ENCODE measurements at places on chromosomes 2 and 18. TPM values are rescaled to one million over a fixed set of nuclear protein-coding genes. Genes with fewer than 3 reads are reported as not detected.

SLC38A11 gene
- polyA plus RNA-seq, result 0.58 TPM

PROKR1 gene
- polyA plus RNA-seq, result 0.36 TPM

CABYR gene
- 554 TPM for polyA plus RNA-seq

TPRKB gene
- 72.2 TPM for polyA plus RNA-seq

ARHGAP28 gene
- 161 TPM for polyA plus RNA-seq

AMER3 gene
- 0.99 TPM for polyA plus RNA-seq

DNA sequence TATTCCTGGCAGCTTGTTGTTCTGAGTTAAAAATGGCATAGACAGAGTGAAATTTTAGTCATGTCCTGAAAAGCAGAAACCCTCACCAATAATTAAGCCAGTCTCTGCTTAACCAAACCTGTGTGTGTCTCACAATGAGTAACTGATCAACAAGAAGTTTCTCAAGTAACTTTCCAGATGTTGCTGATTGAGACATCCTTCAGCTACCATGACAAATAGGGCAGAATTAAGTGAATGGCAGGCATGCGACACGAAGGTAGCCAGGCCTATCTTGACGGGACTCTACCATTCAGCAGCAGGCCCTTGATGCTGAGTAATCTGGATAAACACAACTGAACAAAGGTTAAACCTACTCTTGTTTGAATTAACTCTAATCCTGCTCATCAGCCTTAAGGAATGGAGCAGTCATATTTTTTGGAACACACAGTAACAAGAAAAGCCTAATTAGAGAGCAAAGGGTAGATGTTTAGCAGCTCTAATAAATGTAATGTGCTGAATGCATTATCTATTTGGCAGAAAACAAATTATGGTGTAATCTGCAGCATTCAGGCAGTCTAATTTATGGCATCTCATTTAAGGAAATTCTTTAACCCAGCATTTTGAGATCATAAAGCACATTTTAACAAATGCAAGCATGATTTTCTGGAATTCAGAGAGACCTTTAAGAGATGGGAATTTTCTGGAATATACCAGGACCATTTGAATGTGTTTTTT lies 159.5 kb upstream of the EPHA4 start:
- H3K4me1 ChIP-seq, result no peaks in the 10 kb centered on the region
- DNase-seq, result no peak
- no peak overlapping the region for H3K27ac ChIP-seq
- H3K36me3 ChIP-seq, result no peaks in the 10 kb centered on the region
- H3K27me3 ChIP-seq, result no peaks in the 10 kb centered on the region

- H3K27ac ChIP-seq, result no peak overlapping the region
- H3K36me3 ChIP-seq, result no peaks in the 10 kb centered on the region
- no peak for DNase-seq
- H3K4me3 ChIP-seq, result no peak overlapping the region
- no peaks in the 10 kb centered on the region for H3K27me3 ChIP-seq
These were observed 501.0 kb upstream of the SETBP1 start for GRCh38 chr18:44179693-44180092.

DNA sequence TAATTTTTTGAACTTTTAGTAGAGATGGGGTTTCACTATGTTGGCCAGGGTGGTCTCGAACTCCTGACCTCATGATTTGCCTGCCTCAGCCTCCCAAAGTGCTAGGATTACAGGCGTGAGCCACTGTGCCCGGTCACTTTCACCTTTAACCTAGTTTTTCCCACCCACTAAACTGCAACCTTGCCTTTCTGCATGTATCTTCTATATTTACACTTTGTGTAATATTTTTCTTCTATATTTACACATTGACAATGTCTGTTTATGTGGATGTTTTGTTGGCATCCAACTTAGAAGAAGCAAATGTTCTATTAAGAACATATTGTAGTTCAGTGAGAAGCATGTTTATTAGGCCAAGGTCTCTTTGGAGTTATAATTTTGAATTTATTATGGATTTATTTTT lies 26.7 kb downstream of the SNRPD1 start:
- no peak for DNase-seq
- no peaks in the 10 kb centered on the region for H3K36me3 ChIP-seq
- H3K4me3 ChIP-seq, result no peak overlapping the region
- H3K27ac ChIP-seq, result no peak overlapping the region
- no peaks in the 10 kb centered on the region for H3K27me3 ChIP-seq

- DNase-seq, result no peak
- H3K4me1 ChIP-seq, result peaks cover 4% of the 10 kb centered on the region
- no peaks in the 10 kb centered on the region for H3K36me3 ChIP-seq
- no peak overlapping the region for H3K27ac ChIP-seq
- H3K27me3 ChIP-seq, result no peaks in the 10 kb centered on the region
These were observed 95.7 kb downstream of the ZNF385B start for GRCh38 chr2:179765666-179766065.

- no peak for DNase-seq
- no peaks in the 10 kb centered on the region for H3K27me3 ChIP-seq
- no peaks in the 10 kb centered on the region for H3K4me1 ChIP-seq
- H3K27ac ChIP-seq, result no peak overlapping the region
- no peak overlapping the region for H3K4me3 ChIP-seq
- no peaks in the 10 kb centered on the region for H3K36me3 ChIP-seq
These were observed 607.5 kb upstream of the REG3G start for GRCh38 chr2:78418021-78418420.

- H3K27ac ChIP-seq, result no peak overlapping the region
- H3K4me1 ChIP-seq, result peaks cover 7% of the 10 kb centered on the region
- H3K4me3 ChIP-seq, result no peak overlapping the region
- DNase-seq, result peak; percentile 58
- H3K36me3 ChIP-seq, result no peaks in the 10 kb centered on the region
These were observed 132.2 kb downstream of the DOCK10 start for GRCh38 chr2:224909885-224910573.

GRCh38 chr2:237627441-237628246 lies at the start of gene LRRFIP1:
TSS of gene LRRFIP1 (plus strand) at chr2:237627587. CDS start at chr2:237627645, 58 bp downstream.
- H3K27me3 ChIP-seq, result no peaks in the 10 kb centered on the region
- H3K27ac ChIP-seq, result peak within 1 kb of the TSS; percentile 24
- peak within 1 kb of the TSS; percentile 63 for H3K4me3 ChIP-seq
- H3K36me3 ChIP-seq, result no peaks in the 10 kb centered on the region
- DNase-seq, result no peak

GRCh38 chr2:112005406-112006075 lies 49.5 kb upstream of the TMEM87B start:
- H3K27ac ChIP-seq, result no peak overlapping the region
- no peaks in the 10 kb centered on the region for H3K27me3 ChIP-seq
- peaks cover 8% of the 10 kb centered on the region for H3K4me1 ChIP-seq
- H3K36me3 ChIP-seq, result no peaks in the 10 kb centered on the region
- DNase-seq, result no peak
- H3K4me3 ChIP-seq, result no peak overlapping the region

DNA sequence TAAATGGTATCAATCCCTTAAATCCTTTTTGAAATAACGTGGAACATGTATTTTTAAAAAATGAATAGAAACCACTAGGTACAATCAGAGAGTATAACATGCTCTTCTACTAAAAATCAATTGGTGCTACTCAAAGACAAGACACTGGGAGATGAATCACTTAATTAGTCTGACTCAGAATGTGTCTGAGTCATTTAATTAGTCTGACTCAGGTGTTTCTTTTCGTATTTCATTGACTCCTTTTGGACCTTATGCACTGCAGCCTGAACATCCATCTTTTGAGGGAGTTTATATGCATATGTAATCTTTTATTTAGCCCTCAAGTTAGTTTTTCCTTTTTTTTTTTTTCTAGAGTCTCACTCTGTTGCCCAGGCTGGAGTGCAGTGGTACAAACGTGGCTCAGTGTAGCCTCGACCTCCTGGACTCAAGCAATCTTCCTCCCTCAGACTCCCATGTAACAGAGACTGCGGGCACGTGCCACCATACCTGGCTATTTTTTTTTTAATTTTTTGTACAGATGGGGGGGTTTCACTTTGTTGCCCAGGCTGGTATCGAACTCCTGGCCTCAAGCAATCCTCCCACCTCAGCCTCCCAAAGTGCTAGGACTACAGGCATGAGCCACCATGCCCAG lies 26.5 kb downstream of the PPP4R3B start:
- H3K4me1 ChIP-seq, result no peaks in the 10 kb centered on the region
- H3K27me3 ChIP-seq, result no peaks in the 10 kb centered on the region
- no peak overlapping the region for H3K4me3 ChIP-seq
- H3K36me3 ChIP-seq, result no peaks in the 10 kb centered on the region
- DNase-seq, result no peak
- no peak overlapping the region for H3K27ac ChIP-seq

DNA sequence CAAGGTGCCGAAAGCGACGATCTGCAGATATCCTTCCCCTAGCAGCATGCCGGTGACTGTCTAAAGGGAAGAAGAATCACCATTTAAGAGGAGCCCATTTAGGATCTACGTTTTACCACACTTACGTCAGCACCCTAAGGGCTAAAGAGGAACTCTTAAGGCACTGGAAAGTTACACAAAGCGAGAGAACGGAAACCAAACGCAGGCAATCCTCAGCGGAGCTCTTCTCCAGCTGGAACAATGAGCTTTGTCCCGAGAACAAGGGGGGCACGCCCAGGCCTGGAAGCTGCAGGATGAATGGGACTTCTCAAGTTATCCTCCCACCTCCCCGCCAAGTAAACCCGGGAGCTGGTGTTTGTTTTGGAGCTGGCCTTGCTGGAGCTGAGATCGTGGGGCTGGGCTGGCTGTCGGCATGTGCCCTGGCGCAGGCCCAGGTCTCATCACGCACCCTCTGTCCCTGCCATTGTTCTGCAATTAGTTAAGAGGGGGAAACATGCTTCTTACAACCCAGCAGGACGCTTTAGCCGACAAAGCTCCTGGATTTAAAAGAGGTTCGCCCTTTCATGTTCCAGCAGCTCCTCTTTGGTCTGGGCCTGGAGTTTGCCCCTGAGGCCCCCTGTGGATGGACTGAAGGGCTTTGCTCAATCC lies 36.4 kb downstream of the PXDN start:
- H3K27ac ChIP-seq, result no peak overlapping the region
- H3K36me3 ChIP-seq, result no peaks in the 10 kb centered on the region
- peaks cover 5% of the 10 kb centered on the region for H3K4me1 ChIP-seq
- no peaks in the 10 kb centered on the region for H3K27me3 ChIP-seq
- no peak overlapping the region for H3K4me3 ChIP-seq
- DNase-seq, result peak; percentile 72

DNA sequence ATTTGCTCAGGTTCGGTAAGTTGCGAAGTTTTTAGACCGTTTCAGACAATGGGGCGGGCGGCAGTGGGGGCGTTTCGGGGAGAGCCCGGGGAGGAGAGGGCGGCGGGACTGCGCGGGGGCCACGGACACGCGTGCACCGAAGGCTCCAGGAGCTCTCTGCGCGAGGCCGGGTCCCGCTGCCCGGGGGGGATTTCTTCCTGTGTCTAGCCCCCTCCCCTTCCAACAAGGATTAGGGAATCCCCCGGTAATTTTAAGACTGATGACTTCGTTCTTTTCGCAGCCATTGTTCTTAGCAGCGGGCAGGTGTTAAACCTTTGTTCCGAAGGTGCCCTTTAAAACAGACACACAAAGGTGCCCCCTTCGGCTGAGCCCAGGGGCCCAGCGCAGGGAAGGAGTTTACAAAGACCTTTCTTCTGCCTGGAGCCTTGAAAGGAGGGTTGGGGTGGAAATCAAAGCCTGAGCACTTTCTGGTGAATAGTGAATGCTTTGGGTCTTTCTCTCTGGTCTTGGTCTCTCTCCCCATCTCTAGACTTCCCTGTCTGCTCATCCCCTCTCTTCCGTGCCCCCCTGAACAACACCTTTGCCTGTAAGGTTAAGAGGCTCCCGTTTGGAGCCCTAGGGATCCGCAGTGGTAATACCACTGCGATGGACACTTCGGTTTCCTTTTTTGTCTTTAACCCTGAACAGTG lies 2.1 kb downstream of the TRIB2 start:
- H3K36me3 ChIP-seq, result no peaks in the 10 kb centered on the region
- H3K27me3 ChIP-seq, result no peaks in the 10 kb centered on the region
- peak overlapping the region; percentile 95 for H3K4me3 ChIP-seq
- peak overlapping the region; percentile 98 for H3K27ac ChIP-seq
- peak; percentile 24 for DNase-seq

DNA sequence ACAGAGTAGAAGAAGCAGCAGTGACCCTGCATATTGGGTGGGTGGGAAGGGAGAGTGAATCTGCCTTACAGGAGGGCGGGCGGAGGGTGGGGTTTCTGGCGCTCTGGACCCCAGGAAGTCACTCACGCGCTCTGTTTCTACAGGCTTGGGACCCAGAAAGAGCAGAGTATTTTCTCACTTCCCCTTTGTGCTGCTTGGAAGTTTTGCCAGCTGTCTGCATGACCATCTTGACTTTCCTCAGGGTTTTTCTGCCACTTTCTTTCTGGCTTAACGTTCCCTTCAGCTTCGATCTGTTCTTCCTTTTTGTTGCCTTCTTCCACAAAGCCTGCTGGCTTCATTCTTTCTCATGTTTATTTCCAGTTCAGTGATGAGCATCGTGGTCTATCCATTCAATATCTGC lies 383.1 kb downstream of the GALR1 start:
- no peak for DNase-seq
- H3K27ac ChIP-seq, result no peak overlapping the region
- no peaks in the 10 kb centered on the region for H3K27me3 ChIP-seq
- H3K4me3 ChIP-seq, result no peak overlapping the region
- H3K4me1 ChIP-seq, result no peaks in the 10 kb centered on the region
- H3K36me3 ChIP-seq, result no peaks in the 10 kb centered on the region

- H3K36me3 ChIP-seq, result no peaks in the 10 kb centered on the region
- no peak overlapping the region for H3K4me3 ChIP-seq
- DNase-seq, result no peak
- no peak overlapping the region for H3K27ac ChIP-seq
- no peaks in the 10 kb centered on the region for H3K4me1 ChIP-seq
These were observed 164.6 kb downstream of the SEPTIN10 start for GRCh38 chr2:109448946-109449788.
